ENCODE measurements at places on chromosomes 2 and 18.
A peak's percentile ranks its signal among the peaks of the same experiment; 100 is the strongest.

GRCh38 chr2:15584767-15585469 is 6.8 kb upstream of the DDX1 start:
- DNase-seq: no peak

- DNase-seq: no peak
Measured at GRCh38 chr2:201768918-201769317, 11.8 kb downstream of the ALS2 start.

- no peak for DNase-seq
Measured at GRCh38 chr2:121279476-121280220, 5.4 kb downstream of the TFCP2L1 start.

DNA sequence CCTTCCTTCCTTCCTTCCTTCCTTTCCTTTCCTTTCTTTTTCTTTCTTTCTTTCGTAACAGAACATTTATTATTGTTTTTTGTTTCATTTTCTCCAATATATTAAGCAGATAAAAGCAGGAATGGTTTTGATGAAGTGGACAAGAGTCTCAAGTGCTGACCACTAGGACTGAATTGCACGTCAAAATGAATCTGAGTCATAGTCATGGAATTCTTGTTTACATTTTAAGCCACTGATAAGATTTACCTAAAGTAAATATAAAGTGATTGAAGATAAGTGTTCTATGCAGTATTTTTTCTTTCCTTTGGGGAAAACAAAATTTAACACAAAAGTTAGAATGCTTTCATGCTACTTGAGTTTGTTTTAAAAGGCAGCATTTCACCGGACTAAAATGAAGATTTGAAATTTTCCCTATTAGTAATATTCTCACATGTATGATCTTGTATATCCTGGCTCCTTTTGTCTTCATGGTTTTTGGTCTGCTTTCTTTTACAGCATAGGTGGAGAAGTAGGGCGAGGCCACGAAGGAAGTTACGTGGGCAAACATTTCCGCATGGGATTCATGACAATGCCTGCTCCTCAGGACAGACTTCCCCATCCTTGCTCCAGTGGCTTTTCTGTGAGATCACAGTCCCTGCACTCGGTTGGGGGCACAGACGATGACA is 113.5 kb downstream of the NYAP2 start:
- DNase-seq: no peak

- DNase-seq: no peak
Measured at GRCh38 chr2:73212098-73212447, 2.0 kb upstream of the SMYD5 start.

DNA sequence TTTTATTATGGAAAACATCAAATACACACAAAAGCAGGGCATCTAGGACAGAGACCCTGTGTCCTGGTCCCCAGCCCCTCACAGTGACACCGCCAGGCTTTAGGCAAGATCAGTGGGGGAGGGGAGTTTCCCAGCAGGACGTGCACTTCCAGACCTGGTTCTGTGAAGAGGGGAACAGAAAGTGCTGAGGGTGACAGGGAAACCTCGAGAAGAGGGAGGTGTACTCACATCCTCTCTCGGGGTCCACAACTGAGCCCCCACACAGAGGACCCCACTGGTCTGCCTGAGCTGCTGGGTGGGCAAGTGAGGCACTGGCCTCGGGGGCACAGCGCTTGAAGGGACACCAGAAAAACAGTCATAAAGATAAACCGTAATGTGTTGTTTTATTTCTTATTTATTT is 4.4 kb upstream of the GPR35 start:
- no peak for DNase-seq

DNA sequence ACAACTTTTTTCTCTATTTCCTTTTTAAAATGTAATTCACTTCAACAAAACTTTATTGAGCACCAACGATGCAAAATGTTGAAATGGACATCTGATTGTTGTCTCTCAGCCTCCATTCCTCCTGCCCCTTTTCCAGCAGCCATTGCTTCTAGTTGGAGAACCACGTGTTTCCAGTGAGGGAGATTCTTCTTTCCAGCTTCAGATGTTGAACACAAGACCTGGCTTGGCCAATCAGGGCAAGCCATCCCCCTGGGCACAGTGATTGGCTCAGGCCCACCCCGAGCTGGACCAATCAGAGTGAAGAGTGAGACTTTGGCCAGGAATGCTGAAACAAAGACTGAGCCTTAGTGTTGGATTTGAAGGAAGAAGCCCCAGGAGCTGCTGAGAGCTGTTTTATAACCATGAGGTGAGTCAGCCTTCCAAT is 59.0 kb downstream of the E2F6 start:
- DNase-seq: no peak

- peak; percentile 23 for DNase-seq
Measured at GRCh38 chr2:197498937-197499593, 575 bp downstream of the HSPD1 start.

GRCh38 chr2:198776616-198777406 is 680.9 kb downstream of the SATB2 start:
- no peak for DNase-seq

DNA sequence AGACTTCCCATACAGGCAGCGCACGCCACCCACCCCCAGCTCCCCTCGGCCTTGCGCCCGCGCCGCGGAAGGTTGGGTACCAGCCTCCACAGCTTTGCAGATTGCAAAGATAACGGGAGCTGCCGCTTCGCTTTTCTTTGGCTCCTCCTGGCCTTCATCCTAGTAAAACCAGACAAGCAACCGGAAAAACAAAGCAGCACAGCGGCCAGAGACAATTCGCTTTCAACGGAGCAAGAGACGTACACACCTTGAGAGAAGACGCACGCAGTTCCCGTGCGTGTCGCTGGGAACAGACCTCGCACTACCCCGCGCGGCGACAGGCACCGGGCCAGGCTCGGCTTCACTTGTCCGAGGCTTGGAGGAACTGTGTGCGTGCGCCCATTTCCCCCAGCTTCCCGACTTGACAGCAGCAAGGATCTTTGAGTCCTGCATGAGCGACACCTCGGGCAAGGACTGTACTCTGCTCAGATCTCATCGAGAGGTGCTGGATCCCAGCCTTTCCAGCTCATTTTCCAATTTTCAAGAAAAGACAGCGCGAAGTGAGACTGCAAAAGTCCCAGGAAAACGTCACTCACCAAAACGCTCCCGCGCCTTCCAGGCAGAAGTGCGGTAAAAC is 964 bp downstream of the ZBTB7C start:
- DNase-seq: no peak

DNA sequence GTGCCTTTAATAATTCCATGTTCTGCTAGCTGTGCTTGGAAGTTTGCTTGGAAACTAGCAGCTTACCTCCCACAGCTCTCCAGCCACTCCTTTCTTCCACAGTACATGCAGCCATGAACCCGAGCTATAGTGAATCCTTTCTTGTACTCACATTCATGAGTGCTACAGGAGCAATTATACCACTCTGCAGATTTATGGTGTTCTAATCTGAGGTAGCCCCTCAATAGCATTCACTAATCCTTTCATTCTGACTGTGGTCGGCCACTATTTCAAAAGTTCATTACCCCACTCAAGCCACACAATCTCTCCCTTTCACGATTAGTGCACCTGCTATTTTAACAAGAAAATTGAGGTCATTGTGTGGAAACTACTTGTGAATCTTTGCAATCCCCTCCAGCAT is 53.2 kb downstream of the CSRNP3 start:
- DNase-seq: no peak

- DNase-seq: no peak
Measured at GRCh38 chr18:31723990-31724711, 36.5 kb downstream of the SLC25A52 start.

- DNase-seq: no peak
Measured at GRCh38 chr2:10132996-10133647, 10.6 kb downstream of the RRM2 start.

DNA sequence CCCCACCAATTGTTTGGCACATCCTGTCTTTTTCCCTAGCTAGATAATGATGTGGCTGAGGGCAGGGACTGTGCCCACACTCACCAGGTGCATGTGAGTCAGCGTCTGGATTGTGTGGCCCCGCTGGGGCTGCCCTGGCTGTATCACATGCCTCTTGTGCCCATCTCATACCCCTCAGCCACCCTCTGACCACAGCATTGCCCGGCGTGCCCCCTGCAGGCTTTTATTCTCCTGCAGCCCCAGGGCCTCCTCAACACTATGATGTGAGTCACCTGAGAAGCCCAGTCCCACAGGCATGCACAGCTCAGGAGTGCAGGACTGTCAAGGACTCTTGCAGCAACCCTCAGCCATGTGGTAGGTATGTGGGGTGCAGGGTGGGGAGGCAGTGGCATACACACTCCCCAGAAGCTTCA is 14.8 kb upstream of the STEAP3 start:
- DNase-seq: no peak

DNA sequence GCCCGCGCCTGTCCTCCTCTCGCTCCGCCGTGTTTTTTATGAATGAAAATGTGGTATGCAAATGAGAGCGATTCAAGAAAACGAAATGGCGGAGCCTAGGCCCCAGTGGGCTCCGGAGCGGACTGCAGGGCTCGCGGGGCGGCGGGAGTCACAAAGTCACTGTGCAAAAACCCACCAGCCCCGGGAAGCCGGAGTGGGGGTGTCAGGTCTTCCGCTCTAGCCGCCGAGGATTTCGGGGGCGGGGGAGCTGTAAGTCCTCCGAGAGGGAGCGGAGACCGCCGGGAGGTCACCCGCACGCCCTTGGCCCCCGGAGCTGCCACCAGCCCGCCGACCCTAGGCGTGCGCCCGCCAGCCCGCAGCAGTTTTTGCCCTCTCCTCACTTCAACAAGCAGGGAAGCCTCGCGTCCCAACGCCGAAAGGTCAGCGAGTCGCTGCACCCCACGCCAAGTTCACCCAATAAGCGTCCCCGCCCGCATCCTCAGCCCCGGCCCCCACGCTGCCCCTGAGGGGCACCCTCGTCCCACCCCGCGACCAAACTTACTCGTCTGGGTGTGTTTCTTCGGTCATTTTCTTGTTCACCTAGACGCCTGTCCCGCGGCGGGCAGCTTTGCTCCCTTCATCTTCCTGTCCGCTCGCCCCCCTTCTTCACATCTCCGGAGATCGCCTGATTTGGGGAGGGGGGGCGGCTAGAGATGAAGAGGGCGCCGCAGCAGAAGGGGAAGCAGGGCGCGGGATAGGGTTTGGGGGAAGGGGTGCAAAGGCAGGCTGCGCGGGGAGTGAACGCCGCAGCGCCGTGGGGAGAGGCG is 775 bp downstream of the SPRED2 start:
- no peak for DNase-seq

DNA sequence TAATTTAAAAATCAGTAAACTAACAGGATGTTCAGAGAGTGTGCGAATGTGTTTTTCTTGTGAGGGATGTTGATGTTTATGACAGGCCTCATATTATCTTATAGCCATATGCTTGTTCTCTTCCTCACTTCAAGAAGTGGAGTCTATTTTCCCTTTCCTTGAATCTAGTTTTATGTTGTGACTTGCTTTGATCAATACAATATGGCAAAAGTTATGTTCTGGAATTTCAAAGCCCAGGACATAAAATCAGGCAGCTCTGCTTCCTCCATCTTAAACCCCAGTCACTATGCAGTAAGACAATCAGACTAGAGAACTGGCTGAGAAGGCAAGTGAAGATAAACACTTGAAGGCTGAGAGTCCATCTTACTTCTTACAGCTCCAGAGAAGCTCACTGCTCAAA is 585.1 kb upstream of the NETO1 start:
- no peak for DNase-seq

GRCh38 chr2:190744041-190744440 is 95.2 kb downstream of the NAB1 start:
- no peak for DNase-seq

GRCh38 chr2:178152542-178152941 is 40.3 kb downstream of the RBM45 start:
- DNase-seq: no peak

- DNase-seq: no peak
Measured at GRCh38 chr2:219468410-219469185, 30.1 kb upstream of the GMPPA start.

- DNase-seq: no peak
Measured at GRCh38 chr2:232457121-232458011, 1.4 kb downstream of the ALPI start.

- DNase-seq: no peak
Measured at GRCh38 chr18:58599106-58599505, 29.8 kb downstream of the ALPK2 start.

DNA sequence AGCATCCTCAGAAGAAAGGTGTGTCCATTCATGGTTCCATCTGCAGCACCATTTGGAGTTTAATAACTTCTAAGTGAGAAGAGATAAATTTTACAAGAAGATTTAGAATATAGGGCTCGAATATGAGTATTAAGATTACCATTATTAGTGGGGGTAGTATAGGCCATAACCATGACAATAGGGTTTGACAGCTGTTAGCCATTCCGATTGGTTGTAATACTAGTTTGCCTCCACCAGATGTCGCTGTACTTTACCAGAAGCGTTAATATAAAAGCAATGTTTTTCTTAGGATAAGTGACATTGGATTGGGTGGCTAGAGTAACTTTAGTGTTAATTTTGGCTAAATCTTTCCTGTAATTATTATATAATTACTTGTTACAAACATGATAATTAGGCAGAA is 107.5 kb upstream of the SRD5A2 start:
- no peak for DNase-seq

Data from activated T-helper 1 cell treated with anti-CD3 and anti-CD28 coated beads, Interleukin-2, amount 50 U/mL, for 16 hours (primary cell).